Heart left ventricle (tissue), 16 donors: ENCODE measurements at places on chromosomes 3 and 15. TPM values are rescaled to one million over a fixed set of nuclear protein-coding genes. Genes with fewer than 3 reads are reported as not detected.
A peak's percentile ranks its signal among the peaks of the same experiment; 100 is the strongest.

The TMCO5A gene
- polyA plus RNA-seq: not detected

DNA sequence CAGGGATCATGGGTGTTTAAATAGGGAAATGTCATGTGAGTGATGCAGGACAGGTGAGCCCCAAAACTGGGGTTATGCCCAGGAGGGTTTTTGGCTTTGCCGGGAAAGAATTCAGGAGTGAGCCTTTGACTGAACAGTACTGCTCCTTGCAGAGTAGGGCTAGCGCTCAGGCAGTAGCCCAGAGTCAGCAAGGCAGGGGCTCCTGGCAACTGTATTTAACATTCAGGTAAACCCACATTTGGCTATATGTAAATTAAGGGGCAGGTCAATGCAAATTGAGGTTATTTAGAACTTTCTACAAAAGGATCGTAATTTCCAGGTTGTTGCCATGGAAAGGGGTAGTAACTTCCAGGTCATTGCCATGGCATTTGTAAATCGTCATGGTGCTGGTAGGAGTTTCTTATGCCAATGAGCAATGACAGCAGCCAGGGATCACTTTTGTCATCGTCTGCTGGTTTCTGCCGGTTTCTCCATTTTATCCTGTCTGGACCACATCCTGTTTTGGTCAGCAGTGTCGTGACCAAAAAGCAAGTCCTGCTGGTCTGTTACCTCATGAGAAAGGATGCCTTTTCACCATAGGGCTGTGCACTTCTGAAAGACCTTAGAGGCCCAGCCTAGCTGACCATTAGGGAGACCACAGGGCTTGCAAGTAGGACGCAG, 24.3 kb downstream of the MTHFS start:
- DNase-seq: no peak
- no peaks in the 10 kb centered on the region for H3K4me1 ChIP-seq
- no peak overlapping the region for H3K4me3 ChIP-seq
- no peaks in the 10 kb centered on the region for H3K36me3 ChIP-seq
- no peaks in the 10 kb centered on the region for H3K27me3 ChIP-seq

GRCh38 chr15:70321172-70321819, 223.6 kb upstream of the TLE3 start:
- no peaks in the 10 kb centered on the region for H3K36me3 ChIP-seq
- H3K27me3 ChIP-seq: no peaks in the 10 kb centered on the region
- H3K4me3 ChIP-seq: no peak overlapping the region
- DNase-seq: no peak
- peaks cover 10% of the 10 kb centered on the region for H3K4me1 ChIP-seq

DNA sequence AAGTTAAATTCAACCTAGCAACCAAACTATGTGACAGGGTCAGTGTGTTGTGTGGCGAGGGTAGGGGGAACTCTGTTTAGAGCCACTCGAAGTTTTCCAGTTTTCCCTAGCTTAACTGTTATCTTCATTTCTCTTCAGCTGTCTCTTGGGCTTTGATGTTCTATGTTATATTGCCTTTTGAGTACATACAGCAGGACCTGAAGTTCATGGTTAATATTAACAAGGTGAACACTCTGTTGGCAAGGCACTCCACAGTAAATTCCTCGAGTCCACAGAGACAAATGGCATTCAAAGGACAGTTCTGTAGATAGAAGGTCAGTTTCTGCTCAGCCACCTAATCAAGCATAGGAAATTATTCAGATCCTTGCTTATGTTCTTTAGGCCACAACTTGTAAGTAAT, 147.9 kb upstream of the DPH6 start:
- H3K4me3 ChIP-seq: no peak overlapping the region
- peaks cover 77% of the 10 kb centered on the region for H3K4me1 ChIP-seq
- no peak for DNase-seq
- H3K36me3 ChIP-seq: no peaks in the 10 kb centered on the region

- no peak overlapping the region for H3K27ac ChIP-seq
- peaks cover 3% of the 10 kb centered on the region for H3K4me1 ChIP-seq
- H3K36me3 ChIP-seq: peaks cover 100% of the 10 kb centered on the region
- H3K4me3 ChIP-seq: no peak overlapping the region
- no peaks in the 10 kb centered on the region for H3K27me3 ChIP-seq
- DNase-seq: no peak
These were observed 6.8 kb downstream of the USP4 start for GRCh38 chr3:49333091-49333490.

DNA sequence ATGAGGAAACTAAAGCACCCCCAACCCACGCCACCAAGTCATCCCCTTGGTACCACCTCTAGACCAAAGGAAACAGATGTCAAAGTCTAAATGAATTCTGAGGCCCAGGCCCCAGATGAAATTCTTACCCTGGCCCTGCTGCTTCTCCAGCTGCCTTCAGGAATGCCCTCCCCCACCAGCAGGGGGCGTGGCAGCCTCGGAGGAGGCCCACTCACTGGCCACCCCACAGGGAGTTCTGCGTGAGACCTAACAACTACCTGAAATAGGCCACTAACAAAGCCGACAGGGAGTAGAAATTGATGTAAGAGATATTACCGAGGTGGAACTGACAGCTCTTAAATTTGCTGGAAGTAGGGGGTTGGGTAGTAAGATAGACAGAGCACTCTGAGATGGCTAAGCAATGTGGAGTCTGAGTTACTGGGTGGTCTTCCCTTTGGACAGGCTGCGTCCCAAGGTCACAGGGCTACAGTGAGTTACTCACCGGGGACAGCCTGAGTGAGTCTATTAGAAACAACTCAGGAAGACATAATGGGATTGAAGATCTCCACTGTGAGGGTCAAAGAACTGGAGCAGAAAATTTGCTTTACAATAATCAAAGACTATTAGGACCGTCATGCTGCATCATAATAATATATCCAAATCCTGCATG, 240.7 kb downstream of the SHOX2 start:
- H3K27me3 ChIP-seq: no peaks in the 10 kb centered on the region
- H3K4me1 ChIP-seq: no peaks in the 10 kb centered on the region
- no peak for DNase-seq
- H3K27ac ChIP-seq: no peak overlapping the region

The CPB1 gene
- 0.08 TPM for polyA plus RNA-seq

The CHRM5 gene
- polyA plus RNA-seq: not detected

GRCh38 chr15:43463507-43463906, 29.4 kb downstream of the TP53BP1 start:
- H3K36me3 ChIP-seq: peaks cover 9% of the 10 kb centered on the region
- no peaks in the 10 kb centered on the region for H3K4me1 ChIP-seq
- no peak overlapping the region for H3K4me3 ChIP-seq
- no peak for DNase-seq

The CACNA1D gene
- polyA plus RNA-seq: 0.27 TPM

DNA sequence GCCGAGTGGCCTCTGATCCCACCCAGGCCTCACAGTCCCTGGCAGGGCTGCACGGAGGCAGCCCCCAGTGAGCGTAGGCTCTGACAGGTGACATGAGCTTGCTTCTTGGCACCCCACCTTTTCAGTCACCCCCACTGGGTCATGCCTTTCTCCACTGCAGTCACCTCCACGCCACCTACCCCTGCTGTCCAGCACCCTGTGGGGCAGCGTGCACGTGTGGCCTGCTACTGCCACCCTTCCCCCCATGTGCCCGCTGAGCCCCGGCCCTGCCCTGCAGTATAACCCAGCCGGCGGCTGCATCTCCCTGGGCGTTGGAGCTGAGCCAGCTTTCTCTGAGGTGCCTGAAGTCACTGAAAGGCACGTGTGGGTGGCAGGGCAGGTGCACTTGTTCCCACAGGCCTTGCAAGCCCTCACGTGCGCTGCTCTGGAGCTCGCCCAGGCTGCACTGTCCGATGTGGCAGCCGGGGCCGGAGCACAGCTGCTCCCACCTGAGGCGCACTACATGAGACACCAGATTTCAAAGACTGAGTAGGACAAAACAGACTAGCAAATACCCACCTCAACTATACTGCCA, 65.6 kb downstream of the NIPA2 start:
- peaks cover 96% of the 10 kb centered on the region for H3K36me3 ChIP-seq
- no peak for DNase-seq
- no peak overlapping the region for H3K4me3 ChIP-seq
- no peaks in the 10 kb centered on the region for H3K27me3 ChIP-seq

- H3K27ac ChIP-seq: no peak overlapping the region
- no peak overlapping the region for H3K4me3 ChIP-seq
- H3K36me3 ChIP-seq: no peaks in the 10 kb centered on the region
- H3K4me1 ChIP-seq: peaks cover 8% of the 10 kb centered on the region
- no peaks in the 10 kb centered on the region for H3K27me3 ChIP-seq
These were observed 13.8 kb downstream of the BDH1 start for GRCh38 chr3:197541756-197542539.

The GXYLT2 gene
- polyA plus RNA-seq: 3.4 TPM

The IQCF5 gene
- polyA plus RNA-seq: not detected

DNA sequence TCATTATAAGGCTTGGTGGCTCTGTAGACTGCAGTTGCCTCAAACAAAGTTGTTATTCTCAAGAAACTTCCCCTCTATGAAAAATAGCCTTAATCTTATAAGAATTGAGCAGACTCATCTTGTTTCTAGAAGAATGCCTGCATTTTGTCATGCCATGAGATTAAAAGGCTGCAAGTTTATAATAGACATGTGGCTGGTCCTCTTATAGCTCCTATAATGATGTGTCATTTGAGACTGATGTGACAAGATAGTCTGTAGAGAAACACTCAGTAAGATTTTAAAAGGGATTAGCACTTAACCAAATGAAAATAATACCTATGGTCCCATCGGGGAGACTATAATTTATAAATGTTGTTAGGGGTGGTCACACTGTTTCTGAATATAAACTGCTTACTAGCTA, 312.5 kb downstream of the OXSM start:
- no peaks in the 10 kb centered on the region for H3K27me3 ChIP-seq
- DNase-seq: no peak
- H3K4me3 ChIP-seq: no peak overlapping the region
- H3K27ac ChIP-seq: peak overlapping the region; percentile 19
- no peaks in the 10 kb centered on the region for H3K36me3 ChIP-seq

GRCh38 chr15:73264881-73265280, 103.9 kb downstream of the HCN4 start:
- DNase-seq: no peak
- no peaks in the 10 kb centered on the region for H3K4me1 ChIP-seq
- peaks cover 36% of the 10 kb centered on the region for H3K36me3 ChIP-seq
- no peaks in the 10 kb centered on the region for H3K27me3 ChIP-seq
- no peak overlapping the region for H3K4me3 ChIP-seq

GRCh38 chr3:85342915-85343314, 384.1 kb downstream of the CADM2 start:
- no peak for DNase-seq
- H3K4me3 ChIP-seq: no peak overlapping the region
- no peaks in the 10 kb centered on the region for H3K27me3 ChIP-seq
- H3K27ac ChIP-seq: no peak overlapping the region
- H3K4me1 ChIP-seq: no peaks in the 10 kb centered on the region

The HESX1 gene
- 0.29 TPM for polyA plus RNA-seq

DNA sequence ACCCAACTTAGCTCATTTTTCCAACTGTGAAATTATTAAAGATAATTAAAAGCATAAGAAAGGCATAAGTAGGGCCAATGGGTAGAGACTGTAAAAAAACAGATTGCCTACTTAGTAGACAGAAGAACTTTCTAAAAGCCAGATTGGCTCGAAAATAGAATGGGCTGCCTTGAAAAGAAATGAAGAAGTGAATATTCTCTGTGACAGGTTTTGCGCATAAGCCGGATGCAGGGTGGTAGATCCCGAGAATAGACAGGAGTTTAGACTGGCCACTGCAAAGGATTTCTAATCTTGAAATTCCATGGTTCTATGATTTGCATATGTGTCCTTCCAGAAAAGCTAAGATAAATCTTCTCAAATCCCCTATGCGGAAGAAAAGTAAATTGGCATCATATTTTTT, 173.3 kb upstream of the ICE2 start:
- H3K4me1 ChIP-seq: no peaks in the 10 kb centered on the region
- H3K27ac ChIP-seq: no peak overlapping the region
- no peak overlapping the region for H3K4me3 ChIP-seq

The THRB gene
- polyA plus RNA-seq: 11.1 TPM

DNA sequence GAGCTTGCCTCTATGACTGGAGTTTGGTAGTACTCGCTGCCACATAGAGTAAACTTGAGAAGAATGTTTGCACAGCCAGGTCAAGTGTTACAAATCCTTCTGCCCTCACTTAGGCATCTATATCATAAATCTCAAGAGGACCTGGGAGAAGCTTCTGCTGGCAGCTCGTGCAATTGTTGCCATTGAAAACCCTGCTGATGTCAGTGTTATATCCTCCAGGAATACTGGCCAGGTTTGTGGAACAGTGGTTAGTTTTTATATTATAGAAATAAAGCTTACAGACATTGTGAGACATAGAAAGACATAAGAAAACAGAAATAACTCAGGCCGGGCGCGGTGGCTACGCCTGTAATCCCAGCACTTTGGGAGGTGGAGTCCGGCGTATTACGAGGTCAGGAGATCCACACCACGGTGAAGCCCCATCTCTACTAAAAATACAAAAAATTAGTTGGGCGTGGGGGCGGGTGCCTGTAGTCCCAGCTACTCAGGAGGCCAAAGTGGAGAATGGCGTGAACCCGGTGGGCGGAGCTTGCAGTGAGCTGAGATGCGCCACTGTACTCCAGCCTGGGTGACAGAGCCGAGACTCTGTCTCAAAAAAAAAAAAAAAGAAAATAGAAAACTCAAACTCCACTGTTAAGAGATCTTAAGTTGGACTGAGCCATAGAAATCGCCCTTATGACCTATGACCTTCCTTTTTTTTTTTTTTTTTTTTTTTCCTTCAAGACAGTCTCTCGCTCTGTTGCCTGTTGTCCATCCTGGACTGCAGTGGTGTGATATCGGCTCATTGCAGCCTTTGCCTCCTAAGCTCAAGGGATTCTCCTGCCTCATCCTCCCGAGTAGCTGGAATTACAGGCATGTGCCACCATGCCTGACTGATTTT, 2.2 kb downstream of the RPSA start:
- H3K4me3 ChIP-seq: no peak overlapping the region
- peaks cover 39% of the 10 kb centered on the region for H3K4me1 ChIP-seq
- H3K27me3 ChIP-seq: no peaks in the 10 kb centered on the region

DNA sequence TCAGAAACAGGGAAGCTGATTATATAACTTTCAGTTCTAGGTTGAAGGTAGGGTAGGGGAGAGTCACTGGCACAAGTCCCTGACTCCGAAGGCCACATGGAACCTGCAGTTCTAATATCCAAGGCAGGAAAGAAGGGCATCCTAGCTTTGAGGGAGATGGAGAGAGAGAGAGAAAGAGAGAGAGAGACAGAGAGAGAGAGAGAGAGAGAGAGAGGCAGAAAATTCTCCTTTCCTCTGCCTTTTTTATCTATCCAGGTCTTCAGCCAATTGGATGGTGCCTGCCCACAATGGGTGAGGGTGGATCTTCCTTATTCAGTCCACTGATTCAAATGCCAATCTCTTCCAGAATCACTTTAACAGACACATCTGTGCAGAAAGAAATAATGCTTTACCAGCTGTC, 35.7 kb upstream of the TMEM45A start:
- H3K36me3 ChIP-seq: peaks cover 7% of the 10 kb centered on the region
- H3K27ac ChIP-seq: no peak overlapping the region
- DNase-seq: no peak
- H3K4me1 ChIP-seq: no peaks in the 10 kb centered on the region

DNA sequence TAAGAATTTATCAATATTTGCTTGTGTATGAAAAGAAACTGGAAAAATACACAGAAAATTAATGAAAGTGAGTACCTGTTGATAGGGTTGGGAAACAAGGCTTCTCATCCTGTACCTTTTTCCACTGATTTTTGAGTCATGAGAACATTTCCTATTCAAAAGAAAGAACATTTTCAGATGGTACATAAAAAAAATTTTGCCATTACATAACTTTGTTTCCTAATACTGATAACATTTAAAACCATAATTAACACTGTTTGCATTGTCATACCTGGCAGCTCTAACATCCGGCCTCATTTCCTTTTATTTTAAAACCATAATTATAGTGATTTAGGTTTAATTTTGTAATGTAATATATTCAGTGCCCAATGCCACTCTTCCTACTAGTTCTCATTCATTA, 11.7 kb downstream of the NKTR start:
- H3K4me3 ChIP-seq: no peak overlapping the region
- H3K27ac ChIP-seq: peak overlapping the region; percentile 69
- DNase-seq: no peak
